ENCODE measurements at places on chromosomes 2 and 18.

- no peak for DNase-seq
These were observed 186.2 kb upstream of the REG3G start for GRCh38 chr2:78839259-78839658.

DNA sequence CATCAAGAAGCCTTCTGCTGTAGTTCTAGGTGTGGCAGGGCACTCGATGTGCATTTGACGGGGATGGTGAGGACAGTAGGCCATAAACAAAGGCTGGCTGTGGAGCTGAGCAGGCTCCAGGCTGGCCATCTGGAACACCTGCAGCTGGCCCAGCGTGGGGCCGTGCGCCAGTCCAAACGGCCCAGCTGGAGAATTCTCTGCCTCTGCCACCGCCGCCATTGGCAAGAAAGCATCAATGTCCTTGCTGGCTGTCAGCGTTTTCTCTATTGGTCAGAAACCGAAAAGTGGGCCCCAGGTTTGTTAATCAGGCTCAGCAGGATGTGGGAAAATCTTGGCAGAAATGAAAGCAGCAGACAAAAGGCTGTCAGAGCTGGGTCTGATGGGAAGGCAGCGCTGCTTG lies 24.0 kb upstream of the CTIF start:
- DNase-seq, result no peak

DNA sequence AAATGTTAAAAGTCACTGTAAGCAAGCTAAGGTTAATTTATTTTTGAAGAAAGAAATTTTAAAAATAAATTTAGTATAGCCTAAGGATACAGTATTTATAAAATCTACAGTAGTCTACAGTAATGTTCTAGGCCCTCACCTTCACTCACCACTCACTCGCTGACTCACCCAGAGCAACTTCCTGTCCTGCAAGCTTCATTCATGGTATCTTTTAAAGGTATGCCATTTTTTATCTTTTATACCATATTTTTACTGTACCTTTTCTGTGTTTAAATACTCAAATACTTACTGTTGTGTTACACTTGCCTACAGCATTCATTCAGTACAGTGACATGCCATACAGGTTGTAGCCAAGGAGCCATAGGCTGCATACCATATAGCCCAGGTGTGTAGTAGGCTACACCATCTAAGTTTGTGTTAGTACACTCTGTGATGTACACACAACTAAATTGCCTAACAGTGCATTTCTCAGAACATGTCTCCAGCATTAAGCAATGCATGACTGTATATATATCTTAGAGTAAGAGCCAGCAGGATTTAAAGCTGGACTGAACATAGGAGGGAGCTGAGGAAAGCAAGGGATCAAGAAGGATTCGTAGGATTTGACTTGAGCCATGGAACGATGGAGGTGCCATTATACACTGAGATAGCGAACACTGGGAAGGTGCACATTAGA lies 83.1 kb upstream of the KLF7 start:
- DNase-seq, result no peak

DNA sequence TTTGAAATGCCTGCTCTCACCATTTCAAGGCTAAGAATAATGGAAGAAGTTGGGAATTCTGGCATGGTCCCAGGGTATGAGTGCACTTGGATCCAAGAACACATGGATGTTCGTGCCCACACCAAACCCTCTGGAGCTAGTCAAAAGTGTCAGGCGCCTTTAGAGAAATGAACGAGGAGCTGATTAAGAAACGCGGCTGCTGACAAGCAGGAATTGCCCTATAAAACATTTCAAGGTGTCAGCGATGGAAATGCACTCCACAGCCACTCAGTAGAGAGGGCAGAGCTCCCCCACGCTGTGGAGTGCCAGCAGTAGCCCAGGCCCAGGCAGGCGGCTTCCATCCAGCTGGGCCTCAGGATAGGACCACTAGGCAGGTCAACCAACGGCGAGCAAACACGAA lies 213.7 kb downstream of the TTC32 start:
- no peak for DNase-seq

GRCh38 chr2:227433171-227433570 lies 38.8 kb upstream of the AGFG1 start:
- DNase-seq, result no peak

All from AG09319 (cell line).